ENCODE measurements at places on chromosomes 5 and 9. TPM values are rescaled to one million over a fixed set of nuclear protein-coding genes. Genes with fewer than 3 reads are reported as not detected.

BTNL3 gene
- not detected for total RNA-seq

GZMA gene
- not detected for total RNA-seq

NPR3 gene
- 74.7 TPM for total RNA-seq

TRIM7 gene
- 3.0 TPM for total RNA-seq

SHISAL2B gene
- total RNA-seq: 0.16 TPM

SPAG8 gene
- 1.5 TPM for total RNA-seq

PPP2R2B gene
- total RNA-seq: under 0.01 TPM

INSYN2B gene
- total RNA-seq: 2.9 TPM

COL15A1 gene
- total RNA-seq: 1.1 TPM

GPR21 gene
- total RNA-seq: 1.1 TPM

ISL1 gene
- total RNA-seq: not detected

FEM1C gene
- total RNA-seq: 17.5 TPM

FAM200C gene
- total RNA-seq: 3.0 TPM

TMEM215 gene
- total RNA-seq: not detected

PPP3R2 gene
- 0.09 TPM for total RNA-seq

CHSY3 gene
- 1.3 TPM for total RNA-seq

MEIKIN gene
- not detected for total RNA-seq
